DMS79 (cell line): ENCODE measurements at places on chromosomes 16 and 17.

- peak; percentile 36 for DNase-seq
Measured at GRCh38 chr17:62101090-62101489, 36.0 kb upstream of the MED13 start.

DNA sequence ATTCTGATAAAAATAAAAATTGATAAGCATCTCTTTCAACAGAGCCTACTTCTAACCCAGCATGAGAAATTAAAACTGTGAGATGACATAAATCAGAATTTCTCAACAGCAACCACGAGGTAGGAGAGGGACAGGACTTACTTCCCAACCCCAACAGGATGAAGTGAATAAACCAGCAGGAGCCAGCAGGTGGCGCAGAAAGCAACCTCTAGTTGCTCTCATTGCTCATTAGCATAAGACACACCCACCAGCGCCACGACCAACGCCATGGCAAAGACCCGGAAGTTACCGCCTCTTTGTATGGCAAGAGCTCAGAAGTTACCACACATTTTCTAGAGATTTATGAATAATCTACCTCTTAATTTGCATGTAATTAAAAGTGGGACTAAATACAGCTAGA, 189.4 kb upstream of the CDH8 start:
- DNase-seq: no peak

GRCh38 chr16:81632392-81633146, 146.5 kb upstream of the PLCG2 start:
- no peak for DNase-seq

DNA sequence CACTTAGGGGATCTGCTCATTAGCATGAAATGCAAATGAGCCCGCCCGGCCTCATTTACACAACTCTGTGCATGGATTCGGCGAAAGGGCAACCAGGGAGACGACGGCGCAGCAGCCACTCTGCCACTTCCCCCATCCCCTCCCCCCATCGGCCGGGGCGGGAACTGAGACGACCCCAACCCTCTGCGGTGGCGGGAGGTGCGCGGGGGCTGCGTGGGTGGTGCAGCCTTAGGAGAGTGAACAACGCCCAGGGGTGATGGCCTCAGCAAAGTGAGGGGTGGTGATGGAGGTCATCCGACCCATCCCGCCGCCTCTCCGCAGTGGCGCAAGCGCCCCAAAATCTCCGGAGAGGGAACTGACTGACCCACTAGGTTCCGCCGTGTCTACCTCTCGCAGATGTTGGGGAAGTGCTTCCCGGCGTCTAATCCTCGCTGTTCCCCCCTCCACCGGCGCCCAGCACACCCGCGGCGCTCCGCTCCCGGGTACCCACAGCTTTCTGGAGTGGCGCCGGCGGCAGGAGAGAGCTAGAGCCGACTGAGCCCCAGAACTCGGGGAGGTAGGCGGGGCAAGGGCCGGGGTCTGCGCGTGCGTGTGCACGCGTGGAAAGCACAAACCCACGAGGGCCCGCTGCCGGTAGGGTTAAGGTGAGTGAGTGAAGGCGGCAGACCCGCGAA, 1.4 kb upstream of the CACNA1G start:
- no peak for DNase-seq

DNA sequence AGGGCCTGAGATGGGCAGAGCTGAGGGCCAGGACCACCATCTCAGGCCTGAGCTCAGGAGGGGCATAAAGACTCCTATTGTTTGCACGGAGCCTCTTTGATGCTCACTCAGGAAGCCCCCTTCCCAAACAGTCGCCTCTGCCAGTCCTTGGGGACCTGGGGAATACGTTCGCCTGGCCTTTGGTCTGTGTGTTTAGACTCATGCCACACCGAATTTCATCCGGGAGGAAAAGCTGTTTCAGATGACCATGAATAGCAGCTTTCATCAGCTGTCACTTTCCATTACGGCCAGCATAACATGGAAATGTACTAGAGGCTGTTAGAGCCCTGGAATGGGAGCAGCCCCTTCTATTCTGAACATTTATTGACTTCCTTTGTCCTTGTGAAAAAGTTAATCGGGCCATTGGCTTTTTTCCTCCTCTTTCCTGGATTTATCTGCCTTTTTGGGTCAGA, 139.0 kb downstream of the HS3ST3A1 start:
- no peak for DNase-seq

DNA sequence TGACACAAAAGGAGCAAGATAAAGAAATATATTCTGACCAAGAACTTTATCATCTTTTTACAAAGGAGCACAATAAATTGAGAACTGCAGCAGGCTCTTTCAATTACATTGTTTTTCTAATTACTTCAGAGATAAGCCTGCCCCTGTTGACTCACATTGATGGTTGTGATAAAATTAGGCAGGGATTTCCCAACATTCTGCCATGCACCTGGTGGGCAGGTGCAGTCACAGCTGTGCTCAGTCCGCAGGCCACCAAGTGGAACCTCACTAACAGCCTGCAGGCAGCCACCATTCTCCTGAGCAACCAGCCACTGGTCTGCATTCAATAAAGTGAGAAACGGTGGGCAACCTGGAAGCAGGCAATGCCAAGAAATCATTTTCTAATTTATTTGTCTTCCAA, 5.1 kb downstream of the FANCA start:
- peak; percentile 10 for DNase-seq

GRCh38 chr17:69900101-69900500, 174.9 kb upstream of the KCNJ16 start:
- no peak for DNase-seq

GRCh38 chr17:82297714-82298537, 19.5 kb downstream of the CD7 start:
- DNase-seq: peak; percentile 52

- DNase-seq: no peak
Measured at GRCh38 chr17:31320241-31320640, 1.2 kb downstream of the EVI2A start.

- DNase-seq: peak; percentile 18
Measured at GRCh38 chr16:77675464-77676324, 46.6 kb upstream of the NUDT7 start.

DNA sequence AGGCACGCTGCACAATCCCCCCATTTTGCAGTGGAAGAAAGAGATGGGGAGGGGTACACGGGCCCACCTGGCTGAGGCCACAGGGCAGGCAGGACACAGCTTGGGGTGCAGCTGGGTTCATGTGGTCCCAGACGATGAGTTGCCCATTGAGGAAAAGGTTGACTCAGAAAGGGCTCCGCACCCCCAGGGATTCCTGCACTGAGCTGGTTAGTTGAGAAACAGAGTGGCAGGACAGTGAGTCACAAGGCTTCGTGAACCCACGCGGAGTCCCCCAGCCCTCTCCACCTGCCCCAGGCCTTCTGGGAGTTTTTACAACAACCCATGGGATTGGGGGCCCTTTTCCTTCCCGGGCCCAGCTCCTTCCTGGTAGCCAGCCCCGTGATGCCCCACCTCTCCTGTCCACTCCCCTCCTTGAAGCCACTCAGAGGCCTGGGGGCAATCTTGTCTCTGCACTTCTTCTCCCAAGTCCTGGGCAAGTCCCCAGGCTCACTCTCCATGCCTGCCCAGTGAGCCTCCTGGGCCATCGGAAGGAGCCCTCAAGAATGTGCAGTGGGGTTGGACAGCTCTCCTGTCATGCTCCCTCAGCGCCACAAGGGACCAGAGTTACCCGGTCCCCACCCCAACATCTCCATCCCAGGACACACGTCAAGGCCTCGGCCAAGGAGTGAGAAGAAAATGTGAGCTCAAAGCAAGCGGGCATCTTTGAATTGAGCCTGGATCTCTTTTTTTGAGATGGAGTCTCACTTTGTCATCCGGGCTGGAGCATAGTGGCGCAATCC, 251.2 kb downstream of the PARN start:
- no peak for DNase-seq

DNA sequence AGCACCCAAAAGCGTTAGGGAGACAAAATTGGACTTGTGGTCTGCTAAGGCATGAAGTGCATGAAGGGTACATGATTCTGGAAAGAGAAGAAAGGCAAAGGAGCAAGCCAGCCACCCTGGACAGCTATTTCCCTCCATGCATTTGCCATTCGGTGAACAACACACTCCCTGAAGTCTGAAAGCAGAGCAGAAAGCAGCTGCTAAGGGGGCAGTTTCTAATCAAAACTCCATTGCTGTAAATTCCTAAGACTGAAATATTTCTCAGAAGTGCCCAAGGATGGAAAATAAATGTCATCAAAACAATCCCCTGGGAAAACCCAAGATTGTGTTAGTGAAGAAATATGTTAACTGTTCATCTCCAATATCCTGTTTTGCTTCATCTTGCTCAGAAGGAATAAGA, 44.3 kb downstream of the PMP22 start:
- no peak for DNase-seq
